Kidney tubule cell (primary cell): ENCODE measurements at places on chromosomes 1 and 21.

DNA sequence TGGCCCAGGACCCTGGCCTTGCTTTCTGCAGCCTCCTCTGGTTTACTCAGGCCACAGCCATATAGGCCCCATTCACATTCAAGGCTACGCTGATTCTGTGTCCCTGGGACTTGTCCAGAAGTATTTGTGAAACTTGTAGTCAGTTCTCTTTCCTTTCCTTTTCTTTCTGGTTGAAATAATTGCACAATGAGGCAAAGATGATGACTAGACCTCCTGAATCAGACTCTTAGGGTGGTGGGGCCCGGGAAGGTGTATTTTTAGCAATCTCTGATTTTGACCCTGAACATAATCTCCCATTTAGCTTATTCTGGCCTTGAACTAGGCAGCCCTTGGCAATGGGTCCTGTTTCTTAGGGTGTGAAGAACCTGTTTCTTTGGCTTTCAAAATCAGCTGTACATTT is 39.9 kb downstream of the STUM start:
- peak; percentile 51 for DNase-seq

GRCh38 chr1:19393046-19393445 is 80.9 kb downstream of the SLC66A1 start:
- no peak for DNase-seq

GRCh38 chr1:11594222-11594621 is 60.0 kb downstream of the FBXO2 start:
- DNase-seq, result no peak

DNA sequence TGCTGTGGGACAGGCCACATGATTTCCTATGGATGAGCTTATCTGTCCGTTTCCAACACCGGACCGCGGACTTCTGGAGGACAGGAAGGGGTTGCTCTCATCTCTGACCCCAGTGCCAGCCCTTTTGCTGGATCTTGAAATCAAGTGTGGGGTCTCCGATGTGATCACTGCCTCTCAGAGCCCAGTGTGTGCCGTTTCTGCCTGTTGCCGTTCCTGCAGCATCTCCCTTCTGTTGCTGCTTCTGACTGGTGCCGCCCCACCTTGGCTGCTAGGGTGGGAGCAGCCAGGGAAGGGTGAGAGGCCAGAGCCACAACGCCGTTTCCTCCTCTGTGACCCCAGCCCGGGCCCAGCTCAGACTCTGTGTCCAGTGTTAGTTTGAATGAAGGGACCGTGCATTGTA is 67.3 kb upstream of the WNT4 start:
- DNase-seq, result no peak

GRCh38 chr1:45884700-45885099 is 81.3 kb downstream of the MAST2 start:
- DNase-seq, result peak; percentile 40

DNA sequence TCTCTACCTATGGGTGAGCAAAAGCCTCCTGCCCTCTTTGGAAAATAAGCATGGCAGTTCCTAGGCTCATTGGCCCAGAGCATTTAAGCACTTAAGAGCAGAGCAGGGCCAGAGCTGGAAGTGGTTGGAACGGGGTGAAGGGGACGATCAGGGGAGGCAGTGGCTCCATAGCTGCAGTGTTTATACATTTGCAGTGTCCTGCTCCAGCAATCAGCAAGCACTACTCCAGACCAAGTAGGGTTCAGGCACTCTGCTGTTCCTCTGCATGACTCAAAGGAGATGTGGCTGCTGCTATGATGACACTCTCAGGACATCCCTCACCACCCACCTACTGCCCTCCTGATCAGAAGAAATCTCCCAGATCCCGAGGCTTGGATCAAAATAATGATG is 55.0 kb downstream of the TRABD2B start:
- peak; percentile 81 for DNase-seq

GRCh38 chr1:247924868-247925267 is at the start of gene OR2AJ1:
Gene OR2AJ1 (plus strand): TSS chr1:247924889. CDS start chr1:247933769, 8,880 bp downstream.
- DNase-seq, result no peak

- no peak for DNase-seq
These were observed 28.0 kb upstream of the PRKAA2 start for GRCh38 chr1:56617141-56617540.

GRCh38 chr1:76351655-76352054 is 277.1 kb downstream of the ST6GALNAC3 start:
- no peak for DNase-seq

DNA sequence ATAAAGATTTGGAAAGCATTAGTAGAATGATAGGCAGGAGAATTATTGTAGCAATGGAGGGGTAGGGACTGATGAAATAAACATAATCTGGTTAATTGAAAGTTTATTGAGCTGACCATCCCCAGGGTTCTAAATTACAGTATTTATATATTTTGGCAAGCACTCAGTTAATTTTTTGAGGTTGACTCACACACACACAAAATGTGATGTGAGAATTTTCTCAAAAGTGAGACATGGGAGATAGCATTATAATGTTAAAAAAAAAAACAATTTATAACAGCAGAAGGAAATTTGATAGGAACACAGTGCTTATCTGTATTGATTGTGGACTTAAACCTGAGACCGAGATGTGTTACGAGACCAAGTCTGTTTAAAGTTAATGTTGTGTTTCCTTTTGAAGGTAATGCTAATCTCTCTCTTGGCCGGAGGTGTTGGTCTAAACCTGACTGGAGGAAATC is 24.6 kb downstream of the TRIM45 start:
- DNase-seq, result no peak

- peak; percentile 41 for DNase-seq
These were observed 50.5 kb upstream of the GFI1 start for GRCh38 chr1:92536980-92537884.

- no peak for DNase-seq
These were observed 111.3 kb upstream of the PALMD start for GRCh38 chr1:99534638-99534930.

- DNase-seq, result peak; percentile 40
These were observed 51.1 kb upstream of the RBM15 start for GRCh38 chr1:110288111-110288510.
